Upper lobe of left lung (tissue), 6 donors: ENCODE measurements at places on chromosomes 1 and 21.

DNA sequence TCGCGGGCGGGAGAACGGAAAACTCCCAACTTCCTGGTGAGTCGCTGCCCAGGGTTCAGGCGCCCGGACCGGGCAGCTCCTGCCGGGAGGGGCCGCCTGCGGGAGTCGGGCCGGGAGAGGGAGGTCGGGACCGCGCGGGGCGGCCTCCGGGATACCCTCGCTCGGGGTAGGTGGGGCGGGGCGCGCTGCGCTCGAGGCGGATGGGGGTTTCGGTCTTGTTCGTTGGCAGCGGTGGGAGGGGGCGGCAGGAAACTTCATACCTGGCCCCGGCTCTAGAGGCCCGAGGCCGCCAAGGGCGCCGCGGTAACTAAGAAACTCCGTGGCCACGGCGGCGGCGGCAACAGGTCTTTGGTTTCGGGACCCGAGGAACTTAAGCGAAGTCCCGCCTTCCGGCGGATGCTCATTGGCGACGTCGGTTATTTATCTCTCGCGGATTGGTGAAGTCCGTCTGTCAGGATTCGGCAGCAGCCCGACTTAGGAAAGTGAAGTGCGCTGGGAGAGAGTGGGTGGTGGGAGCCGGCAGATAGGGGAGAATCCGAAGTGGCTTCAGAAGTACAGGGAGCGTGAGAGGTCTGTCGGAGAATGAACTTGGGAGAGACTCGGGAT lies 546 bp downstream of the NEK7 start:
- DNase-seq: peak; percentile 96

- no peak for DNase-seq
These were observed 35.0 kb downstream of the MTOR start for GRCh38 chr1:11227106-11228077.

- DNase-seq: no peak
These were observed at the start of gene SLAMF9 for GRCh38 chr1:159953536-159954515. SLAMF9 (minus strand) TSS chr1:159954237; CDS start chr1:159954137, 100 bp downstream.

DNA sequence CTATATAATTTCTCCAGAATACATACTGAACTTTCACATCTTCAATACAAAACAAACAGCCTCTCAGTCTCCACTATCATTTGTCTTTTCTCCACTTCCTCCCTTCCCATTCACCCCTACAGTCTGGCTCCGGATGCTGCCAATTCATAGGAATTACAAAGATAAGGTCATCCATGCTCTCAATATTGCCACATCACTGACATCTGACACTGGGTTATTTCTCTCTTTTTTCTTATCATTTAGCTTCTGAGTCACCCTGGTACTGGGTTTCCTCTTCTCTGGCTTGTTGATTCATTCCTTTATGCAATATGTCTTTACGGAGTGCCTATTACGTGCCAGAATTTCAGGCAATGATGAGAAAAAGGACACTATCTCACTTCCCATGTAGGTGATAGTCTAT lies 3.1 kb upstream of the SH3BP5L start:
- no peak for DNase-seq

GRCh38 chr1:211579440-211580302 lies 710 bp upstream of the SLC30A1 start:
- DNase-seq: peak; percentile 83

- no peak for DNase-seq
These were observed 288.7 kb downstream of the SPATA17 start for GRCh38 chr1:217919683-217920388.

DNA sequence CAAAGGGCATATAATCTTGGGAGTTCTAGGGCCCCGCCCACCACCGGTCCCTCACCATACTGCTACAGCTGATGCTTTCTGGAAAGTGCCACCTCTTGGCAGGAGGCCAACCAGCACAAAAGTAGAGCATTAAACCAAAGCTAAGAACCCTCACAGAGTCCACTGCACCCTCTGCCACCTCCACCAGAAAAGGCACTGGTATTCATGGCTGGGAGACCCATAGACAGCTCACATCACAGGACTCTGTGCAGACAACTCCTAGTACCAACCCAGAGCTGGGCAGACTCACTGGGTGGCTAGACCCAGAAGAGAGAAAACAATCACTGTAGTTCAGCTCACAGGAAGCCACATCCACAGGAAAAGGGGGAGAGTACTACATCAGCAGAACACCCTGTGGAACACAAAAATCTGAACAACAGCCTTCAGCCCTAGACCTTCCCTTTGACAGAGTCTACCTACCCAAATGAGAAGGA lies 10.8 kb downstream of the THEM4 start:
- no peak for DNase-seq

GRCh38 chr1:78779831-78780230 lies 130.2 kb downstream of the IFI44 start:
- no peak for DNase-seq

GRCh38 chr1:104648269-104648691 lies 898.6 kb downstream of the AMY1C start:
- no peak for DNase-seq

DNA sequence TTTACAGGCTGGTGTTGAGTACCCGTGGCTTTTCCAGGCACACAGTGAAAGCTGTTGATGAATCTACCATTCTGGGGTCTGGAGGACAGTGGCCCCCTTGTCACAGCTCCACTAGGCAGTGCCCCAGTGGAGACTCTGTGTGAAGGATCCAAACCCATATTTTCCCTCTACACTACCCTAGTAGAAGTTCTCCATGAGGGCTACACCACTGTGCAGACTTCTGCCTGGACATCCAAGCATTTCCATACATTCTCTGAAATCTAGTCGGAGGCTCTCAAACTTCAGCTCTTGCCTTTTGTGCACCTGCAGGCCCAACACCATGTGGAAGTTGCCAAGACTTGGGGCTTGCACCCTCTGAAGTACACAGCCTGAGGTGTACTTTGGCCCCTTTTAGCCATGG lies 227.8 kb downstream of the BACH1 start:
- no peak for DNase-seq

DNA sequence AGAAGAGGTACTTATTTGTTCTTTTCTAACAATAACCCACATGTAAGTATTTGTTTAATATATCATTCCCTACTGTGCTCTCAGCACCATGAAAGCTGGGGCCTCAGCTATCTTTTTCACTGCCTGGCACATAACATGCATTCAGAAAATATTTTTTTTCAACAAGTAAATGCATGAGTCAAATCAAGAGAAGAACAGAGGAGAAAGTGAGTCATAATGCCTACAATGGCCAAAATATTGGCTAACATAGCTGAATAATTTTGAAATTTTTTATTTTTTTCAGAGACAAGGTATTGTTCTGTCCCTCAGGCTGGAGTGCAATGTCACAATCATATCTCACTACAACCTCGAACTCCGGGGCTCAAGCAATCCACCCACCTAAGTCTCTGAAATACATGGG lies 252.2 kb upstream of the ADAMTS5 start:
- DNase-seq: no peak

- no peak for DNase-seq
These were observed 208.2 kb upstream of the USP24 start for GRCh38 chr1:55423376-55423775.

DNA sequence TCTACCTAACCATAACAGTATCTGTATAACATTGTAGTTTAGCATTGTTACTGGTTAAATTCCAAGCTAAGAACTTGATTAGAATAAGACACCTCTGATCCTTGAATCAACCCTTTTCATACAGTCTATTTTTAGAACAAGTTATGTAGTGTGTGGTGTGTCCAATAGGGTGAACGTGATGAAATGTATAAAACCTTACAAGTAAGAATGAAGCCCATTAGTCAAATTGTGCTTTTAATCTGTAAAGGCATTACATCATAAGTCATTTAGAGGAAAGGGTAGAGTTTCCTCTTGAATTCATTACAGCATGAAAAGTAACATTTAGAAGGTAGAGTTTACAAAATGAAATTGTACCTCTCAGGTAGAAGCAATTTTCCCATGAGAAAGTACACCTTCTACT lies 479.2 kb downstream of the LTN1 start:
- no peak for DNase-seq

- DNase-seq: peak; percentile 80
These were observed 10.9 kb upstream of the CDK11B start for GRCh38 chr1:1669468-1670440.

- no peak for DNase-seq
These were observed 88.4 kb downstream of the PDE4B start for GRCh38 chr1:65881067-65881594.

DNA sequence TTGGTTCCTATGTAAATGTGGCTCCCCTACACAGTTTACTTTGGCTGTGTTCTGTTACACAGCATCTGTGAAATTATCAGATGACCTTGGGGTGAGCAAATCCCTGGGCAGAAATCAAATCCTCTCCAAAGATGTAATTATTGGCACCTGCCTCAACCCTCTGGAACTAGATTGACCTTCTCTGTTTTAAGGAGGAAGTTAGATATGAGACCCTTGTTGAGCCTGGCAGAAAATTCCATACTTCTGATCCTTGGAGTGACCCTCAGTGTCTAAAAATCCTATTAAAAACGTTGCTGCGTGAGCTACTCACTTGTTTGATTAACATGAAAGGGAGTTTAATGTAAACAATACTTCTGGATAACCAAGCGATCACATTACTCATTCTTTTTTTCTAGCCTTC lies 122.0 kb downstream of the CLIC6 start:
- DNase-seq: no peak

DNA sequence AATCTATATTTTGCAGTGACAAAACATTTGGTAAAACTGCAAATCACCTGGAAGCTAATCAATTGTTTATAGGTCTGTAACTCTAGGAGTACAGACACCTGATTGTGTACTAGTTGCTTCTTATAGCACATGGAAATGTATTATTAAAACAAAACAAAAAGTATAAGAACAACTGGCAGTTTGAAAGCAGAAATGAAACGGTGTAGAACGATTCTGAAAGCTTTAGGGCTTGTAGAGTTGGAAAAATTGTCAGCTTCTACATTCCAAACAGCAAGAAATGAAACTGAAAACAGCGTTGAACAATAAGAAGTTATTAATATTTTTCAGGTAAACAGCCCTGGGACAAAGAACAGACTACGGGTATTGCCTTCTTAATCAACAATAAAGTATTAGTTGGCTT lies 273.3 kb downstream of the OLFM3 start:
- no peak for DNase-seq

DNA sequence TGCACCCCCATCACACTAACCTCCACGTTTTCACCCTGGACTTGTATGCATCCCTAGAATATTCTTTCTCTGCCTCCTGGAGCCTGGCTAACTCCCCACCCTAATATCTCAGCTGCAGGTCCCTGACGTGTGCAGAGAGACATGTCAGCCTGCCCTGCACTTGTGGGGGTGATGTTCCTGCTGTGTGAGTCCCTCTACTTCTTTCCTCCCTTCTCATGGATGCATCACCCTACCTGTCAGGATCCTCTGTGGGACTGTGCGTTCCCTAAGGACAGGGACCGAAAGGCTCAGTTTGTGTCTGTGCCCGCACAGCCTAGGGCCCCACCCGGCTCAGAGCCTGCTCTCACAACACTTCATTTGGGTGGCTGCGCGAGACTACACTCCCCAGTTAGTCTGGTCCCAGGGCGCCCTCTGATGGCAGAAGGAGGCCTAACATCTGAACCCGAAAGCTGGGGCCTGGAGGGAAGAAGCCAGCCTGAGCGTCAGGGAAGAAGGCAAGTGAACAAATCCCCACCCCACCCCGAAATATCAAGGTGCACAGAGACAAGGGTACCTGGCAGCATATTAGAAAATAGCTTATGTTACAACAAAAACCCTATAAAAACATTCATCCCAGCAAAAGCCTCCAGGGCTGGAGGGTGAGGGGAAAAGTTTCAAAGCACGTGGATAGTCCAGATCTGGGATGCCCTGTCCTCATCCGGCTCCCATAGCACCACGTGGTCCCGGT lies 3.7 kb downstream of the CD52 start:
- no peak for DNase-seq

- no peak for DNase-seq
These were observed 199.4 kb downstream of the KCTD3 start for GRCh38 chr1:215766521-215766920.

- DNase-seq: no peak
These were observed 398.7 kb downstream of the SMYD3 start for GRCh38 chr1:246108278-246108925.

GRCh38 chr1:152533327-152533938 lies 19.2 kb downstream of the CRCT1 start:
- DNase-seq: no peak

DNA sequence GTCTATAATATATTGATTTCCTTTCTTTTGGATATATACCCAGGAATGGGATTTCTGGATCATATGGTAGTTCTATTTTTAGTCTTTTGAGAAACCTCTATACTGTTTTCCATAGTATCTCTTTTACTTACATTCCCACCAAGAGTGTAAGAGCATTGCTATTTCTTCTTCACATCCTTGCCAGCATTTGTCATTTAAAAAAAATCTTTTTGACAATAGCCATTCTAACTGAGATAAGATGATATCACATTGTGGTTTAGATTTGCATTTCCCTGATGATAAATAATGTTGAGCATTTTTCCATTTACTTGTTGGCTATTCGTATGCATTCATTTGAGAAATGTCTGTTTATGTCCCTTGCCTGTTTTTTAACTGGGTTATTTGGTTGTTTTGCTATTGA lies 467.4 kb downstream of the COL11A1 start:
- DNase-seq: no peak

GRCh38 chr1:155856975-155857930 lies at the start of gene GON4L:
GON4L (minus strand) TSS chr1:155857214; CDS start chr1:155853780, 3,434 bp downstream.
- DNase-seq: peak; percentile 93

GRCh38 chr1:26684763-26685508 lies 10.9 kb upstream of the ARID1A start:
- no peak for DNase-seq

GRCh38 chr21:21148009-21148408 lies 149.8 kb downstream of the NCAM2 start:
- no peak for DNase-seq

- DNase-seq: no peak
These were observed 53.0 kb upstream of the CNN3 start for GRCh38 chr1:94979656-94980581.

- DNase-seq: no peak
These were observed 152.2 kb downstream of the S1PR1 start for GRCh38 chr1:101388904-101389546.

GRCh38 chr1:31595836-31596736 lies 19.8 kb downstream of the TINAGL1 start:
- DNase-seq: no peak

GRCh38 chr1:151968058-151968457 lies 25.6 kb downstream of the S100A10 start:
- no peak for DNase-seq

DNA sequence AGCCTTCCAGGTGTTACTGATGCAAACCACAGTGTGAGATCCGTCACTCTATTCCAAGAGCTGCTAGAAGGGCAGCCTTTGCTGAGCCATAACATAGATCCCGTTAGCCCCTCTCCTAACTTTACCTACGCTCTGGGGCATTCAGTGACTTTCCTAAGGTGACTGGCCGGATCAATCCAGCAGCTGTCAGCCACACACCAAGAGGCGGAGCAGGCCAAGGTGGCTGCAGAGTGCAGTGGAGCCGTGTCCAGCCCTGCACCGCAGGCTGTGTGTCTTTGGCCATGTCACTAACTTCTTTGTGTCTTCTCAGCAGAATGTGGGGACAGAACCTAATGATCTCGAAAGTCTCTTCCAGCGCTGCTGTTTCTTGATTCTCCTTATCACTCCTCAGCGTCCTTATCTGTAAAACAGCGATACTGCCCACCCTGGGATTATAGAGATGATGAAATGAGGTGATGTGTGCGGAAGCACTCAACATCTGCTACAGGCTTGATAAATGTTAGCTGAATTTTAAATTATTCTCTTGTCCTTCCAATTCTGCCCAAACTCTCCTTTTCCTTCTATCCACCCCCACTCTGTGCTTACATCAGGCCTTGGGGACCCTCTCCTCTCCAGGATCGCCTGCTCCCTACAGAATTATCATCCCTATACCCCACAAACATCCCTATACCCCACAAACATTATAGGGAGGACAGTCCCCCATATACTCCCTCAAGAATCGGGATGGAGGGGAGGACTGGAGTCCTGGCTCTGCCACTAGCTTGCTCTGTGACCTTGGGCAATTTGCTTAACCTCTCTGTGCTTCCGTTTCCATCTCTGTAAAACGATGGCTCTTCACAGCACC lies 25.8 kb upstream of the LRRN2 start:
- DNase-seq: no peak
